HuH-7.5 (cell line): ENCODE measurements at places on chromosomes 3 and 15.

DNA sequence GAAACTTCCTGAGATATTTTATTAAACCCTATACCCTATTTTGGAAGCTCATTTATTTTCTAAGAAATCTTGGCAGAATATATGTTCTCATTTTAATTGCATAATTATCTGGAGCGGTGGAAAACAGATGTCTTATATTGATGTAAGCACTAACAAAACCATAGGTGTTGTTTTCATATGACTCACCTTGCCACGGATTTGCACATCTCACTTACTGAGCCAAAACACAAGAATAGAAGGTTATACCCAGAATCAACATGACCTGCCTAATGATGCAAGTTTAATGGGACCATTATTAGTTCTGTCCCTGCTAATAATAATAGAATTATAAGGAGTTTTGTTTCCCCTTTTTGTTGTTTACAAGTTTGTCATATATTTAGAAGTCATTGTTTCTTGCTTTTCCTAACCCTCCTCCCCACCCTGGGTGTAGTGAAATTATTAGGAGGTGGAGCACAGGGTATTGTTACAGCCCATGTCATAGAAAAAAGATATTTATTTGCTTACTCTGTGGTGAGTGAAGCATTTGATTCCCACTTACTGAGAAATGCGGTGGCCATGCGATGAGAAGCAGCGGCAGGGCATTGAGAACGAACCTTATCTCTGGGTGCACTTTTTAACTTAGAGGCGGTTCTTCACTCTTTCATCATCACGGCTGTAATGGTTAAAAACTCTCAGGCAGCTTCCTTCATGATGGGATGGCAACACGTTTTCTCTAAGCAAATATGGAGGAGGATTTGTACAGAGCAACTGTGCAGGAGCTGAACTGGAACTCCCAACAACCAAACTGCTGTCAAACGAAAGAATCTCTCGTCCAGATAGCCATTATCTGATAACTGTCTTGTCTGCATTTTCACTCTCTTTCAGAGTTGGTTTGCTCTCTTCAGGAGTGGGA is 521 bp downstream of the IL5RA start:
- DNase-seq: no peak

- DNase-seq: no peak
These were observed 9.2 kb upstream of the STT3B start for GRCh38 chr3:31523543-31523942.

- no peak for DNase-seq
These were observed 7.8 kb downstream of the SMAD6 start for GRCh38 chr15:66709884-66710283.

- no peak for DNase-seq
These were observed 32.7 kb downstream of the SLC12A8 start for GRCh38 chr3:125179884-125180240.

DNA sequence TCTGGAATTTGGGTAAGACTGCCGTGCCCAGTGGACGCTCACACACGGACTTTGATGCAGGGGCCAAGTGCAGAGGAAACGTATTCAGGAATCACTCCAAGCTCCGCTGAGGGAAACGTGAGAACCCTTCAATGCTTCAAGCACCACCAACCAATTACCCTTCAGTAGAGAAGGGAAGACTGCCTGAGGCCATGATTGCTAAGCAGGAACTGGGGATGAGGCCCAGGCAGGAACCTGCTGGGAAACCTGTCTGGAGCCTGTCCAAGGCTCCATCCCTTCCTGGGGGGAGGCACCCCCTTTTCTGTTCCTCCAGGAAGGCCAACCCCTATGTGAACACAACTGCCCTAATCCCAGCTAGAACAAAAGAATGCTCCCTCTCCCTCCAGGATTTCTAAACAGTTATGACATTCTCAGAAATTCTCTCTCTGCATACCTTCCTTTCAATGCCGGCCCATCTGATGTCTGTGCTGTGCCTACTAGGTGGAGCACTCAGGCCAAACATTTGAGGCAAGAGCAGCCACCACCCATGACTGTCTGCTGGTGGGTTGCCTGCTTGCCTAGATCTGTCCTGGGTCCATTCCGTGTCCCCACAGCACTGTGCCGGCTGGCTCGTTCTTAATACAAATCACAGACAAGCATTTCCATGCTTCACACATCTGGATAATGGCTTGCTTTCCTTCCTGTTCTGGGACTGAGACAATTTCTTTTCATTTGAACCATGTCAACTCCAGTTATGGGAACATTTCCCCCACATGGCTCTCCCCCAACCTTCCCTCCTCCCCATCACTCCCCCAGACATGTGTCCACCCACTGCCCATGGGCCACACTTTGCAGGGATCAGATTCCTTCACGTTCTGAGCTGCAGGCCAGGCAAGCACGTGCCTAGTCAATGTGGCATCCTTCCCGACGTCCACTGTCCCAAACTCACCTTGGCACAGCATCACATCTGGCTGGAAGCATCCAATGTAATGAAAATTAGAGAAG is 149.4 kb downstream of the ADAMTS17 start:
- DNase-seq: no peak

- DNase-seq: no peak
These were observed 8.4 kb upstream of the HRH1 start for GRCh38 chr3:11145888-11146287.

DNA sequence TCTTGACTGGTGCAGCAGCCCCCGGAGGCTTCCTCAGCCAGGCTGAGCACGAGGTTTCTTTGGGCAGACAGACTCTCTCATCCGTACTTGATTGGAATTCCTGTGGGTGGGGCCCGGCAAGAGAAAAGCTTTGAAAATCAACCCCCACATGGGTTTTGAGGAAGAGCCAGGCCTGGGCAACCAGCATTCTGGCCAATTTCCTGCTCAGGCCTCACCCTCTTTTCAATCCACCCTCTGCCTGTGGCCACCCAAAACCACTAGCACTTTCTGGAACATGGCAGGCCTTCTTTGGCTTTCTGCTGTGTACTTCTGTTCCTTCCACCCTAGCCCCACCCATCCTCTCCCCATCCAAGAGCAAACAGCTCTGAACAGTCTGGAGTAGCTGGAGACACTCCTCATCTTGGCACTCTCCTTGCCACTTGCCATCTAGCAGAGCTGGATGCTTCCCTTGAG is 5.9 kb downstream of the MYO5C start:
- DNase-seq: no peak

DNA sequence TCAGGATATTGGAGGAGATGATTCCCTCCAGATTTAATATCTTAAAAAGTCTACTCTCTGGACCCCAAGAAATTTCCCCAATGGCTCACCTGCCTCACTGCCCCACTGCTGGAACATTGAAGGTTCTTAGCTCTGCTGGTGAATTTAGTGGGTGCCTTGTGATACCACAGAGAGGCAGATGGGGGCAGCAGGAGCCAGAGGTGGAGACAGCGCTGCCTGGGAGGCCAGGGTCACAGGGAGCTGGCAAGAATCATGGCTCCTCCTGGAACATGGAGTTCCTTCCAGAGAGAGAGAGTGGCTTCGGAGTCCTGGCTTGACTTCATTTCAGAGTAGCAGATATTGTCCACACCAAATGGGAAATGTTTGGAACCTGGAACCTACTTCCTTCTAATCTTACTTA is 263.5 kb upstream of the CFAP20DC start:
- DNase-seq: no peak

GRCh38 chr3:122000936-122001605 is 21.0 kb downstream of the ILDR1 start:
- DNase-seq: no peak

DNA sequence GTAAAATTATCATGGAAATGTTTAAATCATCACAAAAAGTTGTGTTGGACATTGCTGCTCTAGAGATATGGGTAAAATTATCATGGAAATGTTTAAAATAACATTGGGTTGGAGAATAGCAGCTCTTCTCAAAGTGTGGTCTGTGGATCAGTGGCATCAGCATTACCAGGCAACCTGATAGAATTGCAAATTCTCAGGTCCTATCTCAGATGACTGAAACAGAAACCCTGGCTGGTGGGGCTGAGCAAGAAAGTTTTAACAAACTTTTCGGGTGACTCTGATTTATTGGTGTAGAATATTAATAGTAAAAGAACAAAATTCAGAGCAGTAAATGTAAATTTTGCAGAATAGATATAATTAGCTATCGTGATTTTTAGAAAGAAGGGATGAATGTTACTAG is 28.9 kb downstream of the NXPE3 start:
- DNase-seq: no peak
